Stimulated activated CD4-positive, alpha-beta T cell treated with anti-CD3 and anti-CD28 coated beads, Interleukin-15, amount 100 ng/mL, for 1 hour (primary cell): ENCODE measurements at places on chromosomes 3 and 15.
A peak's percentile ranks its signal among the peaks of the same experiment; 100 is the strongest.

- DNase-seq: no peak
Observed at GRCh38 chr15:74200871-74201419, 1.6 kb downstream of the STRA6 start.

DNA sequence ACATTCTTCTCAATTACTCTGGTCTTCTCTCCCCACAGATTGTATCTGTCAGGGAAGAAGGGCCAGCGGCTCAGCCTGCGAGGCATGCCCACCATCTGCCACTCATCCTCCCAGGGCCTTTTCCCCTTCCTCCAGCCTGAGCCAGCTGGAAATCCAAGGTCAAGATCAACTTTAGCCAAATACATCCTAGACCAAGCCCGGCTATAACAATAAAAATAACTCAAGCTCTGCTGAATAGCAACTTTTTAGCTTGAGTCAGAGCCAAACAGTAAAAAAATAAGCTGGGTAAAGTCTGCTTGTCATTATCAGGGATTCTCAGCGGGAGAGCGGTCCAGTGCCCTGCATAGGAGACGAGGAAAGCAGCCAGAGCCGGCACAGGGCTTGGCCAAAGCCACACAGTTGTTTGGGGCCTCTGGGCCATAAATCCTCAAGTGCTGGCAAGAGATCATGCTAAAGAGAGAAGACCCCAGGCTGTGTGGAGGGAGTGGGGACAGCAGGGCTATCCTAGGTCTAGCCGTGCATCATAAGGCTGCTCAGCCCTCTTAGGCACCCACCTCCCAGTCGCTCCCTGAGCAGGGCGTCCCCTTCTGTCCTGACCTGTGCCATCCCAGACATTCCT, 76.2 kb upstream of the HERC1 start:
- DNase-seq: no peak

GRCh38 chr3:124520970-124521369, 209.3 kb upstream of the UMPS start:
- no peak for DNase-seq

- DNase-seq: no peak
Observed at GRCh38 chr3:71423151-71423906, 160.2 kb downstream of the FOXP1 start.

- DNase-seq: no peak
Observed at GRCh38 chr15:59028387-59028955, 41.0 kb downstream of the RNF111 start.

- DNase-seq: peak; percentile 42
Observed at GRCh38 chr3:196969660-196970546, 1.3 kb upstream of the PIGZ start.

- no peak for DNase-seq
Observed at GRCh38 chr3:129346695-129347457, 68.2 kb downstream of the HMCES start.

DNA sequence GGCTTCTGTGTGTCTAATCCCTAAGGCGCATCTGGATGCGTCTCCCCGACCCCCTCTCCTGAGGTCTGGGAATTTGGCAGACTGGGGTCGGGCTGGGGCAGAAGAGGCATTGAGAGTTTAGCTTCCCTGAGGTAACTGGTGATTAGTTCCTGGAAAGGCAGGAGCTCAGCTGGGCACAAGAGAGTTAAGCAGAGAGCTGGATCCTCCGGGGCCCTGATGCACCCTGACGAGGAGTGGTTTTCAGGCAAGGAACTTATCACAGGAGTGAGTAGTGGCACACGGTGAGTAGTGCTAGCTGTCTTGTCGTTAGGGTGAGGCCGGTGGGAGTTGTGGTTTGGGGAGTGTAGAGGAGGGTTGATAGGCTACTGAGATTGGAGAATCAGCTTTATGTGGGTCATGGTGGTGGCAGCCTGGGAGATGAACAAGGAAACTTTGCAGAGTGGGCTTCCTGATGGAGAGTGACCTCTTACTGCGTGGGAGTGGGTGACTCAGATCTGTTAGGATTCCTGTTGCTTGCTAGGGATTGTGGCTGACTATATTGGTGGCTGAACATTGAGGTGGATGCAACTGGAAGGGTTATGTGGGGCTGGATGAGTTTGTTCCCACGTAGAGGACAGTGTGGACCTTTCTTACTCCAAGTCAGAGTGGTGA, 897 bp downstream of the RAD54L2 start:
- DNase-seq: no peak

DNA sequence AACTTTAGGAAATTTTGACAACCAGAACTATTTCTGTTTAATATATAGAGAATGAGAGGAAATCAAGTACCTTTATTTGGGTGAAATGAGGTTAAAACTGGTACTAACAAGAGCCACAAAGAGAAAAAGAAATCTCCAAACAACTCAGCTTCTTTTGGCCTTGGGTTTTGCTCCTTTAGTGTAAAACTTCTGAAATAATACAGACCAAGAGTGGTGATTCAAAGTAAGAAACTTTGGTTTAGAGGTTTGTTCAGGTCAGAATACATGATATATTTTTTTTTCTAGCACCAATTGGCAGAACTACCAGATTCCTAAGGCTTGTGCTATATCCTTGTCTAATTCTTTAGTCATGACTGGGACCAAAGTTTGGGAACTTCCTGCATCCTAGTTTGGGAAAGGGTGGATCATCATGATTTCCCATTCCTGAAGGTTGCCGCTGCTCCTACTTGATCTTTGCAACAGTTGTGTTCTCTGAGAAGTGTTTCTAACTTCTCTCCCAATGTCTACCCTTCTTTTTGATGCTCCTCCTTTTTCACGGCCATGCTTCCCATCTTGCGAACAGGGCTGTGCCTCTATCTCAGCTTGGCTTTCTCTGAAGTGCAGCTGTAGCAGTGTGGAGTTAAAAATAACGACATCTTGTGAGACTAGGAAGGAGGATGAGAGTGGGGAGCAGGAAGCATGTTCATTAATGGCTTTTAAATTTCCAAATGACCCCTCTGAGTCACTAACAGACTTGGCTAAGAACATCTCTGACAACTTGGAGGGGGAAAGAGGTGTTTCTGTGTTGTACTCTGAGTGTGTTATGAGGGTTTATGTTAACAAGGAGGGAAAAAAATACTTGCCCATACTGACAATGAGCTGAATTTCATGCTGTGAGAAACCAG, 87.7 kb downstream of the KCNAB1 start:
- no peak for DNase-seq

- DNase-seq: no peak
Observed at GRCh38 chr15:80003934-80004472, 33.0 kb upstream of the BCL2A1 start.

- DNase-seq: no peak
Observed at GRCh38 chr3:64530434-64531049, 157.3 kb downstream of the ADAMTS9 start.

DNA sequence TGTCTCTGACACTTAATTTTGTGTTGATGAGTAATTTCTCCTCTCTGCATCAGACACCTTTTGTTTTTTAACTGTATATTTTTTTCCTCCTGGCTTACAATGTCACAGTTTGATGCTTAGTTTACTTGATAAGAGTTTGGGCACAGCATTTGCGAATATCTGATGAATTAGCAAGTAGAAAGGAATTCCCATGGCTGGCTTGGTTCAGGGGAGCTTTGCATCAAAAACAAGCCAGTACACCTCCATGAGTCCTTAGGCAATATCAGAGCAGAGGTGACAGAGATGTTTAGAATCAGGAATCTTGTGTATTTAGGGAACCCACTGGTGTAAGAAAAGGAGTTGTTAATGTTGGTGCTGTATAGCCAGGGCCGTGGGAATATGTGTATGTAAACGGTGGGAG, 9.3 kb downstream of the ARHGEF26 start:
- DNase-seq: no peak

DNA sequence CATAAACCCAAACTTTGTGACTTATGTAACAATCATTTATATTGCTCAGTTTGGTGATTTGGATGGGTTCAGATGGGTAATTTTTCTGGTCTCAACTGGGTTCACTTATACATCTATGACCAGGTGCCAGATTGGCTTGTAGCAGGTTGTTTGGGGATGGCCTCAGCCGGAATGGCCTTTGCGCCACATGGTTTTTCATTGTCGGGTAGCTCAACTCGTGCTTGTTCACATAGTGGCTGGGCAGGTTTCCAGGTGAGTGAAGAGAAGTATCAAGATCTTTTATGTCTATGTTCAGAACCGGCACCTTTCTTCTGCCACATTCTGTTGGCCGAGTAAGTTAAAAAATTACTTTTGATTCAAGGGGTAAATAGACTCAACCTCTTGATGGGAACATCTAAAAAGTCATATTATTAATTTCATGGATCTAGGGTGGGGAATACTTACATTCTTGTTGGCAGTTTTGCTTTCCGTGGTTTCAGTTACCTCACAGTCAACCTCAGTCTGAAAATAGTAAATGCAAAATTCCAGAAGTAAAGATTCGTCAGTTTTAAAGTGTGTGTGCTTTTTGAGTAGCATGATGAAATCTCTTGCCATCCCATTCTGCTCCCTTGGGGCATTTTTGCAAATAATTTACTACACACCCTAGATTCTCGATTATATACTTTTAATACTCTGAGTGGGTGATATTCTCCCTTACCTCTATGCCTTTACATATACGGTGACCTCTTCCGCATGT, 745.7 kb upstream of the CCDC54 start:
- DNase-seq: no peak

- no peak for DNase-seq
Observed at GRCh38 chr3:114295946-114296345, 2.1 kb downstream of the TIGIT start.

DNA sequence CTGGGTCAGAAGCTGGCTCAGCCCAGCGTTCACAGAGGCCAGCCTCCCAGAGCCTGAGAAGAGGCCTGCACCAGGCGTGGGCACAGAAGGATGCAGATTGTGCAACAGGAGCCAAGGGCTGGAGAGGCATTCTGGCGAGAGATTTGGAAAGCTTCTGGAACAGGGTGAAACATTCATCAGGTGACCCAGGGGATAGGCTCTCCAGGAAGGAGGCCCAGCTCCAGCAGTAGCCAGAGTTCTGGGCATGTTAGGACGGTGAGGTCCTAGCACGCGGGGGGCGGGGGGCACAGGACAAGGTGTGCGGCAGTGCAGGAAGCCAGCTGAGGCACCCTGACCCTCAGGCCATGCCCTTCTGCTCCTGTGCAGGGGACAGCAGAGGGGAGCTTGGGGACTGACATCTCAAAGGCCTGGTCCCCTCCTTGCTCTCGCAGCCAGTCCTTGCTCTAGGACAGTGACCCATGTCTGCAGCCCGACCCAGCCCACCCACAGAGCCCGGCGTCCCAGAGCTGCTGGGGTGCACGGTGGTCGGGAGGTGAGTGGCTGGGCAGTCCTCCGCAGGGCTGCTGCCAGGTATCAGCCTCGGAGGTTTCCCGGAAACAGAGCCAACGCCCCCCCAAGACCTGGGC, 111.7 kb upstream of the KLF13 start:
- no peak for DNase-seq

DNA sequence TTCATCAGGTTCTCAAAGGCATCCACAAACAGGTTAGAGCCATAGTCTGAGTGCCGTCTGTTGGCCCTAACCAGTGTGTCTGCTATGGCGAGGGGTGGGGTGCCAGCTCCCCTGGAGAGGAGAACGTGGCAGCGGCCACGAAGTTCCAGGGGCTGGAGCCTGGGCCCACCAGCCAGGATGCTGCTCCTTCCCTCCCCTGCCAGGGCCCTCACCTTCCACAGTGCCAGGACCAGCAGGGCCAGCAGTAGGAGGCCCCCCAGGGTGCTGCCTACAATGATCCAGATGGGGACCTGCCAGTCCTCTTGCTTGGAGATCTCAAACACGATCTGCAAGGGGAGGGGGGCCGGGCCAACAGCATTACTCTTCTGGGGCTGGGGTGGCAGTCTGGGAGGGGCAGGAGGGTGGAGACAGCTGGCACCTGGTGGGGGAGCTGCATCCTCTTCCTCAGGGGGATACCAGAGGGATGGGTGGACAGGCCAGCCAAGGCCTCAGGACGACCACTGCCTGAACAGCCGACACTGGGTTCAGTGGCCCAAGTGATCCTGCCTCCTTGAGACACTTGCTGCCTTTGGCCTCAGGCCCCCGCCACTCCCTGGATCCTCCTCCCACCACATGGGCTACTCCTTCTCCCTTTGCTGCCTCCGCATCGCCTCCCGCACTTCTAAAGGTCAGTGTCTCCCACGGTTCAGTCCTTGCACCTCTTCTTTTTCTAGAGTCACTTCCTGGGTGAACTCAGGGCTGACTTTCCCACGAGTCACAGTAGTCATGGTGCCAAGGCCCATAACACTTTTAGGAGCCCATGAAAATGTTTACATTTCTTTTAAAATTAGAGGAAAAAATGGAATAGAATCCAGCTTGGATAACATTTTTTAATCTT, 26.3 kb downstream of the FEM1B start:
- no peak for DNase-seq

GRCh38 chr3:37779289-37780152, 82.2 kb upstream of the CTDSPL start:
- no peak for DNase-seq

DNA sequence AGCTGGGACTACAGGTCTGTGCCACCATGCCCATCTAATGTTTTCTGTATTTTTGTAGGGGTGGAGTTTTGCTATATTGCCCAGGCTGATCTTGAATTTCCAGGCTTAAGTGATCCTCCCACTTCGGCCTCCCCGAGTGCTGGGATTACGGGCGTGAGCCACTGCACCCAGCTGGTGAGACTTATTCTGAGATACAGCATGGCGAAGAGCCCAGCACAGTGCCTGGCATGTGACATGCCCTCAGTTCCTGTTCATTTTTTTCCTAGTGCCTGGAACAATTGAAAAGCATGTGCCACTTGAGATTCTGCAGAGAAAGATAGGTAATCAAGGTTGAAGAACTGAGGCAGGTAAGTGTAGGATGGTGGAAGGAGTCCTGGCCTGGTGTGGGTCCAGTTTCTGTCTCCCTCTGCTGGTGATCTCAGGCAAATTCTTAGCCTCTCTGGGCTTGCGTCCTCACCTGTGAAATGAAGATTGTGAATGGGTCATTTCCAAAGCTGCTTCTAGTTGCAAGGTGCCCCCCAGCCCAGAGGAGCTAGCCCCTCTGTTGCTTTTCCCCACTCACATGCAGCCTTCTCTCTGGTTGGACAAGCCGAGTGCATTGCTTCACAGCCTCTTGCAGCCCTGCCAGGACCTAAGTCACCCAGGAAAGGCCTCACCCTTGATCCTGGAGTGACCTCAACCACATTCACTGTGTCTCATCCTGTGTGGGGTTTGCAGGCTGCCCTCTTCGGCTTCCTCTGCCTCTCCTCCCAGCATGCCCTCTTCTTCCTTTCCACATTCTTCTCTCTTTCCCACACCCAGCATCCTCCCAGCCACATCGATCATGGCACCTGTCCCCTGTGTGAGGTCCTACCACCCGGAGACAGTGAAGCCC, 4.3 kb upstream of the RHCG start:
- DNase-seq: no peak

- DNase-seq: no peak
Observed at GRCh38 chr3:56135941-56136340, 332.3 kb downstream of the ERC2 start.

GRCh38 chr15:33616475-33616874, 305.7 kb downstream of the RYR3 start:
- no peak for DNase-seq

GRCh38 chr3:149460117-149460516, 14.4 kb upstream of the TM4SF4 start:
- no peak for DNase-seq

- no peak for DNase-seq
Observed at GRCh38 chr3:106457281-106458180, 588.7 kb upstream of the CBLB start.

- no peak for DNase-seq
Observed at GRCh38 chr15:101045236-101045646, 126.1 kb downstream of the LRRK1 start.

GRCh38 chr3:16304061-16305010, 39.3 kb downstream of the OXNAD1 start:
- no peak for DNase-seq

- no peak for DNase-seq
Observed at GRCh38 chr3:39260957-39261356, 18.9 kb downstream of the CX3CR1 start.

- DNase-seq: no peak
Observed at GRCh38 chr15:71899674-71900073, 89.3 kb downstream of the NR2E3 start.

GRCh38 chr3:114285648-114286230, 8.1 kb upstream of the TIGIT start:
- DNase-seq: no peak
